Upper lobe of left lung (tissue), 6 donors: ENCODE measurements at places on chromosomes 2 and 18. TPM values are rescaled to one million over a fixed set of nuclear protein-coding genes. Genes with fewer than 3 reads are reported as not detected.

The PSTPIP2 gene
- 48.2 TPM for total RNA-seq

The ATOH8 gene
- total RNA-seq, result 103 TPM

DNA sequence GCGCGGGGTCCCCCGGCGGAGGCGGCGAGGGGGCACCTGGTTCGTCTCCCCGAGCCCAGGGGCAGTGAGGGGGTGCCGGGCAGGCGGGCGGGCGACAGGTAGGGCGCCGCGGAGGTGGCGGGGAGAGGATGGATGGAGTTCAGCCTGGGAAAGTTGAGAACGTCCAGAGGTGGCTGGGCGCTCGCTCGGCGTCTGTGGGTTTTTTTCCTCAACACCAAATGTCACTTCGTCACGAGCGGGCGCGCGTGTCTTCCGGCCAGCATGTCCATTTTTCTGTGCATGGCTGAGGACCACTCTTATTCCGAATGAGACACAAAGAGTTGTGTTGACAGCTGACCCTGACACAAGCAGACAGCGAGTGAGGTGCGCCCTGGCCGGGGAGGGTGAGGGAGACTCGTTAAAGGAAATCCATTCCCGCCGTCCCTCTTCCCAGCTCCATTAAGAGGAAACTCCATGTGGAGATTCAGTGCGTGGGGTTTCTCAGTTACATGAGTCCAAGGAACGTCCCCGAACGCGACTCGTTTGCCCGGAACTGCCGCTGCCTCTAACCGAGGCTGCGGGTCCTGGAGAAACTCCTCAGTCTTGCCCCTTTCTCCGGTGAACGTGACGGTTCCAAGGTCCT is 859 bp downstream of the GREB1L start:
- peaks cover 19% of the 10 kb centered on the region for H3K4me1 ChIP-seq
- no peaks in the 10 kb centered on the region for H3K36me3 ChIP-seq
- peaks cover 25% of the 10 kb centered on the region for H3K27me3 ChIP-seq
- DNase-seq, result no peak

DNA sequence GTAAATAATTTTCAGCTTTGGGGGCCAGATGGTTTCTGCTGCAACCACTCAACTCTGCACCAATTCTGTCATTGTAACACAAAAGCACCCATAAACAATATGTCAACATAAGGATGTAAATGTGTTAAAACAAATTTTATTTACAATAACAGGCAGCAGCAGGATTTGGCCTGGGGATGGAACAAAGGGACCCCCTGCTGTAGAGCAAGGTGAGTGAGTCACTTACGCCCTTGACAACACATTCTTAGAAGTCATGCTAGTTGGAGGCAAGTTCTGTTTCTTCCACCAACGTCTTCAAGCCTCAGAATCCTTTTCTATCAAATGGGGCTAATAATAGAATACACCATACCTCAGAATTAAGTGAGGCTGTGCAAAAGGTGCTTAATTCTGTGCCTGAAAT is 610.2 kb upstream of the SYT4 start:
- no peaks in the 10 kb centered on the region for H3K27me3 ChIP-seq
- H3K4me3 ChIP-seq, result no peak overlapping the region
- H3K4me1 ChIP-seq, result no peaks in the 10 kb centered on the region
- no peak overlapping the region for H3K27ac ChIP-seq
- no peaks in the 10 kb centered on the region for H3K36me3 ChIP-seq

DNA sequence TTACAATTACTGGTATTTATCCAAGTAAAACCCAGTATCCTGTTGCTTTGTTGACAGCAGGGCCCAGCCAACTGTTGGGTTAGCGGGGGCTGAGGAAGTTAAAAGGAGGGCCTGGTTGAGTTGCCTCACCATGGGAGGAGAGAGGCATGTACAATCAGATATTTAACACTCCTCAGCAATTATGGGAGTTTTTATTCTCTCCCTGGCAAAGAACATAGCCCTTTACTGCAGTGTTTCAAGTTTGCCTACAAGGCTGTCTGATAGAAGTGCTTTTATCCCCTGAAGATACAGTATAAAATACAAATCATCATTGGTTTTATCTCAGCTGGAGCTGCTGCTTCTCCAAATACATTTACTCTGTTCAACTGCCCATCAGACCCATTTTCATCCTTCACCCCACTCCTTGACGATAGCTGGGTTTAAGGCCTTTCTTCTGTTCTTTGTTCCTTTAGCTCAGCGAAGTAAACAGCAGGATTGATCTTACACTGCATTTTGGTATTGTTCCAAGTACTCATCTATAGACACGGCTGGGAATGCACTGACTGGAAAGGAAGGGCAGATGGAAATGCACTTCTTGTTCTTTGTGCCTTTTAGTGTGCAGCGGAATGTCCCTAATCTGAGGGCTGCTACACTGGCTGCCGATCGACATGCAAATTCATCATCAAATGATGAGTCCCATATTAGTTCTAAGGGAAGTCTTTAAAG is 402.5 kb upstream of the SPRED2 start:
- H3K27ac ChIP-seq, result no peak overlapping the region
- no peak for DNase-seq

DNA sequence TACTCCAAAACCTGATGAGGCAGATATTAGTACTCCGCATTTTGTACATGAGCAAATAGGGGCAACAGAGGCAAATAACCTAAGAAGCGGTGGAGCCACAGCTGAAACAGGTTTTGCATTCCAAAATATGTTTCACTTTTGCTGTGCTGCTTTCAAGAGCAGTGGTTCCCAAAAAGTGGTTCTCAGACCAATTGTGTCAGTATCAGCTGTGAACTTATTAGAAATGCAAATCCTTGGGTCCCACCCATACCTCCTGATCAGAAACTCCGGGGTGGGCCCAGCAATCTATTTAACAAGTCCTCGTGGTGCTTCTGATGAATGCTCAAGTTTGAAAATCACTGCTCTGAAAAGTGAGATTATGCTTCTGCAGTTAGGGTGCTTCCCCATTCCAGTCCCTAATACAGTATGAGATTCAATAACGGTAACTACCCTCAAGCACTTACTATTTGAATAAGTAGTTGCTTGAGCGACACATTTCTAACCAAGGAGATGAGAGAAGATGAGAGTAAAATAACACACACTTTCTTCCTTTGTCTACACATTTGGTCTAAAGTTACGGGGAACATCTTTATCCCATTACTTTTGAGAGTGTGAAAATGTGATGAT is 17.8 kb upstream of the TCF4 start:
- H3K36me3 ChIP-seq, result no peaks in the 10 kb centered on the region
- DNase-seq, result no peak
- no peak overlapping the region for H3K4me3 ChIP-seq
- H3K27ac ChIP-seq, result no peak overlapping the region
- no peaks in the 10 kb centered on the region for H3K27me3 ChIP-seq
- H3K4me1 ChIP-seq, result no peaks in the 10 kb centered on the region

- DNase-seq, result peak; percentile 26
- H3K4me1 ChIP-seq, result peaks cover 7% of the 10 kb centered on the region
- no peak overlapping the region for H3K4me3 ChIP-seq
- no peak overlapping the region for H3K27ac ChIP-seq
Observed at GRCh38 chr2:152222975-152223637, 47.5 kb upstream of the STAM2 start.

DNA sequence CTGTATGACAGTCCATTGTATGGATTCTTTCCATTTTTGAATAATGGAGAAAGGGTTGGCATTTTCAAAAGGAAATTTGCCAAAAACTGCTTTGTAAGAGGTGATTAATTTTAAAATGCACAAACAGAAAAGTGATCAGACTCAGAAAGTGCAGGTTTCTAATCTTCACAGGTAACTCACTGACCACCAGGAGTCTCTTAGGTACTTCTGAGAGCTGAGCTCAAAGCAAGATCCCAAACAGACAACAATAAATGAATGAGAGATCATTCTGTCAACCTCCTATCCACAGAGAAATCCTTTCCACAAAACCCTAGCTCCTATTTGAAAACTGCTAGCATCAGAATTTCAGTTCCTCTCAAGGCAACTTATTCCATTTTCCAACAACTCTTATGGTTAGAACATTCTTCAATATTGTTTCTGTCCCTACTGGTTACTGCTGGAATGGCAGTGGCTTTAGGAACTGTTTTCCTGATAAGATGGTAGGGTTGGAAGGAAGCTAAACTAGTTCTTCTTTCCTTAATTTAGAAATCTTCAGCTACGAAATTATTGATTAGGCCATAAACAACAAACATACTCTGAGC is 20.6 kb upstream of the HAAO start:
- H3K36me3 ChIP-seq, result no peaks in the 10 kb centered on the region
- H3K27ac ChIP-seq, result no peak overlapping the region
- H3K27me3 ChIP-seq, result no peaks in the 10 kb centered on the region
- H3K4me1 ChIP-seq, result peaks cover 22% of the 10 kb centered on the region

DNA sequence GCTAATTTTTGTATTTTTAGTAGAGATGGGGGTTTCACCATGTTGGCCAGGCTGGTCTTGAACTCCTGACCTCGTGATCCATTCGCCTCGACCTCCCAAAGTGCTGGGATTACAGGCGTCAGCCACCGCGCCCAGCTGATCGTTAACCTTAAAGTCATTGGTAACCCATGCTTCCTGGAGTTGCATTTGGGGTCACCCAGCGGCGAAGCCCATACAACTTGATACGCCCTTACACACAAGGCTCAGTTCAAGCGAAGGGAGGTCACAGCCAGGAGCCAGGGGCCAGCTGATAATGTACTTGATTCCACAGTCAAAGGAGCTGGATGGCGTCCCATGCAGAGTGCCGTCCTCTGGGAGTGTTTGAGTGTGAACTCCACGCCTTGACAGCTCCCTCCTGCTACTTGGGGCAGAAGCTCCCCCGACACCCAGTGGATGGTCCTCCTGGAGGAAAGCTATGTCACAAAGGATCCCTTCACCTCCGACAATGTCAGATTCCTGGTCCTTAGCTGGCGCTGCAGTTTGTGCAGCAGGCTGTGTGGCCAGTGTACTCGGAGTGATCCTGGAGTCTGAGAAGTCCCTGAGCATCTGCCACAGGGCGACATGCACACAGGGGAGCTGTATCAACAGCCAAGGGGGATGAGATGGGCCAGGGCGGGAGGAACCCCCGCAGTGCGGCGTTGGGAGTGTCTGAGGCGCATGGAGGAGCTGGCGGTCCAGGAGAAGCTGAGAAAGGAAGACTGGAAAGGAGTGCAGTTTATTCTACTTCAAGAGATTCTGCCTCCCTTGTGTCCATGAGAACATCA is 7.9 kb downstream of the CLHC1 start:
- H3K27ac ChIP-seq, result peak overlapping the region; percentile 95
- no peak for DNase-seq
- no peaks in the 10 kb centered on the region for H3K27me3 ChIP-seq
- peak overlapping the region; percentile 65 for H3K4me3 ChIP-seq

DNA sequence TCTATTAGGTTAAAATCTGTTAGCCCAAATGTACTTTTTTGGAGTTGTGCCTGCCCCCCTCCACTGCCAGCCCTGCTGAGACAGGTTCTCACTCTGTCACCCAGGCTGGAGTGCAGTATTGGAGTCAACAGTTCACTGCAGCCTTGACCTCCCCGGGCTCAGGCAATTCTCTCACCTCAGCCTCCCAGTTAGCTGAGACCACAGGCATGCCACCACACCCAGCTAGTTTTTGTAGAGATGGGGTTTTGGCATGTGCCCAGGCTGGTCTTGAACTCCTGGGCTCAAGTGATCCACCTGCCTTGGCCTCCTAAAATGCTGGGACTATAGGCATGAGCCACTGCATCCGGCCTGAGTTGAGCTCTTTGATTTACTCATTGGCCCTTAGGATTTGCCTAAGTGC is 110.7 kb downstream of the ICA1L start:
- H3K4me1 ChIP-seq, result peaks cover 3% of the 10 kb centered on the region
- H3K27ac ChIP-seq, result no peak overlapping the region
- no peaks in the 10 kb centered on the region for H3K36me3 ChIP-seq
- no peak overlapping the region for H3K4me3 ChIP-seq
- DNase-seq, result peak; percentile 28

- no peaks in the 10 kb centered on the region for H3K36me3 ChIP-seq
- H3K4me3 ChIP-seq, result no peak overlapping the region
- H3K27ac ChIP-seq, result no peak overlapping the region
- DNase-seq, result no peak
- H3K27me3 ChIP-seq, result no peaks in the 10 kb centered on the region
- peaks cover 5% of the 10 kb centered on the region for H3K4me1 ChIP-seq
Observed at GRCh38 chr2:230942920-230943896, 18.2 kb upstream of the GPR55 start.

DNA sequence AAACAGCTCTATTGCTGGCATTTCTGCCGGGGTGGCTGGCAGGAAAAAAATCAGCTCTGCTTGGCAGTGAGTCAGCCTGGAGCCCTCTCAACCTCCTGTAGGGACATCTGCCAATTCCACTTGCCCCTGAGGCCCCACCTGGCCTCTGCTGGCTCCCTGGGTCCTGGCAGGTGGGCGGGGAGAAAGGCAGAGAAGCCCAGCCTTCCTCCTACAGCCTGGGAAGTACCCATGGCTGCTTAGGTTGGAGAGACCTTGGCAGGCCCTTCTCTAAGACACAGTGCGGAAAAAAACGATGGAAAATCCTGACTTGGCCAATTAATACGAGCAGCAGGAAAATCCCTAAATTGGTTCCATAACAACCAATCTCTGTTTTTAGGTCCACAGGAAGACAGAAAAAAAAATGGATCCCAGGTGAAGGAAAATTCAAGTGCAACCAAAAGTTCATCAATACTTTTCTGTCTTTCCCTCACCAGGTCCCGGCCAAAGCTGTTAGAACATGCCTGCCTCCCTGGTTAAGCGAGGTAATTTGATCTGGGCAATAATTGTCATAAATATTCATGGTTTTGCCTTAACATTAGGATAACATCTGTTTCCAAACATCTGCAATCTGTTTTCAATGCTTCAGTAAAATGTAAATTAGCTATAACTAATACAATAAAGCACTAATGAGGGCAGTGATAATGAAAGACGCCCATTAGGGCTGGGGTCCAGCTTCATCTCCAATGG is 245.9 kb downstream of the TFCP2L1 start:
- H3K36me3 ChIP-seq, result no peaks in the 10 kb centered on the region
- H3K27ac ChIP-seq, result no peak overlapping the region

DNA sequence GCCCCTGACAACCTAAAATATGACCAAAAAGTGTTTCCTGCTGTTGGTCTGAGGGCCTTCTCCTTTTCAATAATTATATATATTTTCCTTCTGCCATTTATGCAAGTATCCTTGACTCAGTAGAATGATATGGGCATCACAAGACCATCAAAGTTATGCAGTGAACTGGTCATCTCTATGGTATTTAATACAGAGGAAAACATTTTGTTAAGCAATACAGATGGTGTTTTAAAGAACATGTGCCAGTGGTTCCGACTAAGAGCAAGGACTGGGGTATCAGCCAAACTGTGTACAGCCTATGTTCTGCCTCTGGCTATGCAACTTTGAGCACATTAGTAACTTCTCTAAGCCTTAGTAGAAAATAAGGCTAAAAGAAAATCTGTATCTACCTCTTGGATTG is 179.0 kb downstream of the TRABD2A start:
- H3K27ac ChIP-seq, result no peak overlapping the region
- H3K4me3 ChIP-seq, result no peak overlapping the region
- no peaks in the 10 kb centered on the region for H3K4me1 ChIP-seq
- no peaks in the 10 kb centered on the region for H3K36me3 ChIP-seq
- H3K27me3 ChIP-seq, result no peaks in the 10 kb centered on the region

- H3K36me3 ChIP-seq, result no peaks in the 10 kb centered on the region
- no peak for DNase-seq
- no peaks in the 10 kb centered on the region for H3K27me3 ChIP-seq
- H3K4me3 ChIP-seq, result peak overlapping the region; percentile 29
- H3K27ac ChIP-seq, result no peak overlapping the region
Observed at GRCh38 chr2:8584174-8585066, 97.4 kb upstream of the ID2 start.

- no peaks in the 10 kb centered on the region for H3K36me3 ChIP-seq
- H3K4me3 ChIP-seq, result no peak overlapping the region
- DNase-seq, result no peak
- peaks cover 13% of the 10 kb centered on the region for H3K4me1 ChIP-seq
- no peaks in the 10 kb centered on the region for H3K27me3 ChIP-seq
Observed at GRCh38 chr2:64226611-64227010, 82.4 kb upstream of the PELI1 start.
